Aorta (tissue), 5 donors: ENCODE measurements at places on chromosomes 2 and 18.

DNA sequence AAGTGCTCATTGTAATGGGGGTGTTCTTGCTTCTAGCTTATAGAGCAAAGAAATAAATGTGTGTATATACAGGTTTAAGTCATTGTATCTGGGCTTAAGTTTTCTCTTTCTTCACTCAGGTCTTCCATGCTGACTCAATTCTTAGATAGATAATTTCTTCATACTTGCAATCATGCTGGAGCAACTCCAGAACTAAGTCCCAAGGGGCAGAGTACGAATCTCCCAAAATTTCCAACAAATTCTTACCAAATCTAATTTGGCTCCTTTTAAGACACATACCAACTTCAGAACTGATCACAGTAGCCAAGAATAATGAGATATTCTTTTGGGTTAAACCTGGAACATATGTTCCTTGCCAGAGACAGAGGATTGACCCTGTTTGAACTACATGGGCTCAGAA, 4.3 kb upstream of the SPAG16 start:
- no peak for DNase-seq

GRCh38 chr2:128949360-128949759, 630.7 kb upstream of the HS6ST1 start:
- no peak for DNase-seq

DNA sequence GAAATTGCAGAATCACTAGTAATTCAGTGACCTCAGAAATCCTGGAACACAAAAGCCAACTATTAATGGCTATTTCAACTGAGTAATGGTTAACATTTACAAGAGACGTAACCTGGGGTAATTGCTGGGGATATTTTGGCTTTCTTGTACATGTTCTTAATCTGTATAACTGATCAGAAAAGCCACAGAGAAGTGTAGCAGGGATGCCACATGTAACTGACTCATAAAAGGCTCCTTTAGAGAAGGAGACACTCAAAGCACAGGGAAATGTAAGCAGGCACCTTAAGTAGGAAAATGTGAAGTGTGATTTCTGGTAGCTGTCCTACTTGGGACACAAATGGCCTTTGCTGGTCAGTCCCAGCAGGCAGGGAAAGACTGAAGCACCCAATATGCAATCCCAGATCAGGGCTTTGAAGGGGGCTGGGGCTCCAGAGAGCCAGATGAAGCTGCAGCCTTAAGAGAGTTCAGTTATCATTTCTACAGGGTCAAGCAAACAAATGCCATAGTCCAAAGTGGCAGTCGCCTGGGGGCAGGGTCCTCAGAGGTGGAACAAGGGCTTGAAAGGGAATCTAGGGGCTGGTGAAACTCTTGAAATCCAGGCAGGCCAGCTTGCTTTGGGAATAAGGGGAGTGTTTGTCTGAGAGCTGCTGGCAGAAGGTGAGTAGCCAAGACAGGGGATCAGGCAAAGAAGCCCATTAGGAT, 7.2 kb upstream of the SPOPL start:
- no peak for DNase-seq

GRCh38 chr2:138787053-138787666, 7.0 kb upstream of the NXPH2 start:
- DNase-seq: no peak

GRCh38 chr2:120628248-120628647, 107.4 kb upstream of the GLI2 start:
- DNase-seq: no peak

DNA sequence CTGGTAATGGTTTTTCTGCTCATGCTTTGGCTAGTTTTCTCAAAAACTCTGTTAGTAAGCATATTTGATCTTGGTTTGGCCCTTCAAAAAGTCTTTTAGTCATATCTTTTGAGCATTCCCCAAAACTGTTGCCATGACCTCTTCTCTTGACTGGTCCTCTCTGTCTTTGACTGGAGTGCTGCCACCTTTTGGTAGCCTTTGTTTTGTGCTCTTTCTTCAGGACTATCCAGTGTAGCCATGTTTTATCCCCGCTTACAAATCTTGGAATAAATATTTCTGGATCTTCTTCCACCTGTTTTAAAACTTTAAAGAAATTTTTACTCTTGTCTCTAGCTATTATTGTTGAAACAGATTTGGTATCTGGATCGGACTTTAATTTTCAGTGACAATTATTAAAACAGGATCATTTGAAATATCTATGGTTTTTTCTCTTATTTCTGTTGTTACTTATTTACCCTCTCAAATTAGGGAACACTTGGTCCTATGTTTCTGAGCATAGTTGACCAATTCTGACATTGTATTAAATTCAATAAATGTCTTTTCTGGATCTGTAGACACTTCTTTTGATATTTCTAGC, 965 bp upstream of the ELOA2 start:
- DNase-seq: no peak

GRCh38 chr2:33160191-33160590, 213.4 kb downstream of the LTBP1 start:
- no peak for DNase-seq

DNA sequence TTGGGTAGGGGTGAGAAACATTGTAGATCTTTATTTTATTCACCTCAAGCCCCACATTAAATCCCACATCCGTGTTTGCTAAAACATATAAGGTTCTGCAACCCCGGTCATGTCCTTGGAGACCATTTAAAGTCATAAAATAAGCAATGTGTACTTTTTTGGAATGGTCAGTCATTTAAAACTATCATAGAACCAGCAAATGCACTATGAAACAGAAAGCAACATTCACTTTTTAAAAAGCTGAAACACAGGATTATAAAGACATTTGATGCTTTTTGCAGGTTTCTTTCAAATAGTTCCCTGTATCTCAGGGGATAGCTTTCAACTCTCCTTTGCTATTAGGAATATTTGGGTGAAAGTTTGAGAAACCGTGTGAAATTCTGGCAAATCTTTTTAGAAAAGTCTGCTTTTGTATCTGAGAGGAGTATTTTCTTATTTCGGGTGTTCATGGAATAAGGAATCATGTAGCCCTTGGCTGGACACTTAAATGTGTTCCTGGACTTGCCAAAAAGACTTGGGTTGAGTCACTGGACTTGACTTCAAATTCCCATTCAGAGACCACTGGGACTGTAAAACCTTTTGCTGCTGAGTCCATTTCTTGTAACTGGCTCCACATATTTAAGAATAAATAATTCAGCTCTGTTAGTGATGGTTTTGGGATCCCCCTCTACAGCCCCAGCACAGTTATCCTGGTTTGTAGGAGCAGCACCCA, 5.9 kb upstream of the CETN1 start:
- no peak for DNase-seq

GRCh38 chr2:201448701-201449100, 2.6 kb downstream of the TRAK2 start:
- DNase-seq: no peak

DNA sequence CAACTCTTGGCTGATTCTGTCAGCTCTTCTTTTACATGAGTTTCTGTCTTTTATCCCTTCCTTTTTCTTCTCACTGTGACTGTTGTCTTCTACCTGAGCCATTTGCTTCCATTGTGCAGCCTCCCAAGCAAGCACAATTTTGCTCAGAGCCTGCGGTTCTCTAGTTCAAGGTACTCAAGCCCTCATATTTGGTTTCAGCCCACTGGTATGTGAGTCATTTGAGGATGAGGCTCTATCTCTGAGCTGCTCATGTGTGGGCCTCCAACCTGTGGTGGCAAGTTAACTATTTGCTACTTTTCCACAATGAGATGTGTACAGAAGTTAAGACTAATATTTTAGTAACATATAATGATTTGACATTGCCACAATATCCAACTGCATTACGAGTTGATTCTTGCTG, 183.0 kb downstream of the PHLPP1 start:
- no peak for DNase-seq

DNA sequence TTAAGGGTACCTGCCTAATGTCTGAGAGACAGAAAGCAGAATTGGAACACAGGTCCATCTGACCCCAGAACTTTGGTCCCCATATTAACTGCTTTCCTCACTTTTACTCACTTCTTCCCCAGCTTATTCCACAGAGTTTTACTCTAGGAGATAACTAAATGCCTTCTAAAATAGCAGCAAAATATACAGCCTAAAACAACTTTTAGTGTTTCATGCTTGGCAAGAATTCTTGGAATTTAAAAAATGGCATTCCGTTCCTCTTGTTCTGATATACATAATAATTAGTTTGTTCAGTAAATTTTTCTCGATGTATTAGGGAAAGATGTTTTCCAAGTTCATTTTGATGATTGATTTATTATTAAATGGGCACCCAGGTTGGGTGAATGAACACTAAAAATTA, 151.9 kb downstream of the FHOD3 start:
- no peak for DNase-seq

GRCh38 chr18:41343808-41344207, 611.2 kb upstream of the PIK3C3 start:
- DNase-seq: no peak

DNA sequence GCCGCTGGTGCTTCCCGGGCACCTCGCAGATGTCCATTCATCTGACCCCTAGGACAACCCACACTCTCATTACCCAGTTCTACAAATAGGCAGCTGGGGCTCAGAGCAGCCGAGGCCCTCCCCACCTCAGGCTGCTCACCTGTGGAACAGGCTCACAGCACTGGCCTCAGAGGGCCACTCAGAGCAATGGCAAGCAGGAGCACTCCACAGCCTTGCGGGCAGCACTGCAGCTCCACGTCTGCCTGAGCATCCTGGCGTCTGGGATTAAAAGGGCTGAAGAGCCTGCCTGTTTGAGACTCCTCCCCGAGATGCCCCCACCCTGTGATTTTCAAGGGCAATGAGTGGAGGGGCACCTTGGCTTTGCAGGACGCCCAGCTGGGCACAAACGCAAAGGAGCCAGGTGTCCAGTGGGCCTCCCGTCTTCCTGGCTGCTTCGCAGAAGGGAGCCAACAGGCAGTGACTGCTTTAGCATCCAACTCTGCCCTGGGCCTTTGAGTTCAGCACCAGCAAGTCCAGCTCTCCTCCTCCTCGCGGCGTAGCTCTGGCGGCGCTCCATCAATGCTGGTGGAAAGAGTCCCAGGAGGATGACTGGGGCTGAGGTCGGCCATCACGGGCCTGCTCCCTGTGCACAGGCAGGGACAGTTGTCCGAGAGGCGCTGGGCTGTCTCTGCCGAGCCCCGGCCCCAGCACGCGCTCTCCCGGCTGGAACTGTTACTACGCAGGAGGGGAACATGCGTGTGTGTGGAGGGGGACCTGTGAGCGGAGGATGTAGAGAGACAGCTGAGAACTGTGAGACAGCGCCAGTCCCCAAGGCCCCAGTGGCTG, 297.2 kb downstream of the NDUFA10 start:
- DNase-seq: peak; percentile 90

DNA sequence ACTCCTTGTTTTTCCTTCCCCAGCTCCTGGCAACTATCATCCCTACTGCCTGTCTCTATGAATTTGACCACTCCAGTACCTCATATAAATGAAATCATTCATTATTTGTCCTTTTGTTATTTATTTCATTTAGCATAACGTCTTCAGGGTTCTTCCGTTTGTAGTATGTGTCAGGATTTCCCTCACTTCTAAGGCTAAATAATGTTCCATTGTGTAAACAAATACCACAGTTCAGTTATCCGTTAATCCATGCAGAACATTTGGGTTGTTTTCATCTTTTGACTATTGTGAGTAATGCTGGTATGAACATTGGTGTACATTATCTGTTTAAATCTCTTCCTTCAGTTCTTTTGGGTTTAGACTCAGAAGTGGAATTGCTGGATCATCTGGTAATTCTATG, 18.8 kb downstream of the DYNC2LI1 start:
- no peak for DNase-seq

GRCh38 chr2:119724656-119725485, 34.9 kb upstream of the PTPN4 start:
- no peak for DNase-seq

DNA sequence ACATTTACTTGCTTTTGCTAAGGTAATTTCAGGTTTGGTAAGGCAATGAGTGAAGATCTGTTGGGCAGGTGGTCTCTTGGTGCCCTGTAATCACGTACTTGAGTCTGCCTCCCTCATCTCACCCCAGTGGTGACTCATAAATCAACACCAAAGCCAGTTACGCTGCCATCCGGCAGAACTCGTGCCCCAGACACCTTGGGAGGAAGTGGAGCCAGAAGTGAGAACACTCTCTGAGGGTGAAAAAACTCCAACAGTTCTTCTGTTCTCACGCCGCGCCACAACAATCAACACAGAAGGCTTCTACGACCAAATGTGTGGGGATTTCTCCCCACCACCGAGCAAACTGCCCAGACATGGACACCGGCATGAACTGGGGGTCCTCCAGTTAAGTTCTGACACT, 206.2 kb downstream of the ARL4C start:
- DNase-seq: peak; percentile 77

GRCh38 chr18:52236131-52236530, 103.9 kb upstream of the DCC start:
- DNase-seq: no peak

DNA sequence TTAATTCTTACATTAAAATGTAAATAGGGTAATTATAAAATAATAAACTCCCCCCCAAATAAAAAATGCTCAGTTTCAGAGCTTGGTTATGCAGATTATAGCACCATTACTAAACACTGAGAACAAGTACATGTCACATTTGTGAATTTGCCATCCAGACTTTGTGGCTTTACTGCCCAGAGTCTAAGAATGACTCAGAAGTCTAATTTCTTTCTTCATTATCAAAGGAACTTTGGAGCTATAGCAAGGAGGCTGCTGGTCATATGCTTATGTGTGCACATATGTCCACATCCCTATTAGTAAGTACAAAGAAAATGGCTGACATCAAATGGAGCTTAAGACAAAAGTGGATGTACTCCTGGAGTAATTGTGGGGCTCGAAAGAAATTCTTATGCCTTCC, 248.5 kb upstream of the SESTD1 start:
- DNase-seq: no peak

- no peak for DNase-seq
Observed at GRCh38 chr2:120428748-120429147, 82.8 kb downstream of the INHBB start.

- DNase-seq: no peak
Observed at GRCh38 chr2:129585760-129586159, 393.7 kb upstream of the RAB6C start.

DNA sequence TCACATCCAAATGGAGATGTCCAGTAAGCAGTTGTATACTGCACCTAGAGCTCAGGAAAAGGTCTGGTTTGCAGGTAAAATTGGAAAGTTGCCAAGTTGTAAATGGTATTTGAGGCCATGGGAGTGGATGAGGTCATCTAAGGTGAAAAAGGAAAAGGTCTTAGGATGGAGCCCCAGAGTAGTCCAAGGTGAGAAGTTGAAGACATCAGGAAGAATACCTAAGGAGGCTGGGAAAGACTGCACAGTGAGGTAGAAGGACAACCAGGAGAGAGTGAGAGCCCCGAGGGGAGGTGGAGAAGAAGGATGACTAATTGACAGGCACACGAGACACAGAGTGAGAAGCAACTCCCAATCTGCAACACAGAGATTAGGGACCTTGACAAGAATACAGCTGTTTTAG, 10.7 kb downstream of the DPP4 start:
- no peak for DNase-seq
